Fibroblast of villous mesenchyme (primary cell): ENCODE measurements at places on chromosomes 3 and 15.

GRCh38 chr3:120659285-120659684 is 22.8 kb downstream of the HGD start:
- no peak for DNase-seq

- no peak for DNase-seq
Observed at GRCh38 chr3:13459605-13460340, 20.3 kb upstream of the HDAC11 start.

DNA sequence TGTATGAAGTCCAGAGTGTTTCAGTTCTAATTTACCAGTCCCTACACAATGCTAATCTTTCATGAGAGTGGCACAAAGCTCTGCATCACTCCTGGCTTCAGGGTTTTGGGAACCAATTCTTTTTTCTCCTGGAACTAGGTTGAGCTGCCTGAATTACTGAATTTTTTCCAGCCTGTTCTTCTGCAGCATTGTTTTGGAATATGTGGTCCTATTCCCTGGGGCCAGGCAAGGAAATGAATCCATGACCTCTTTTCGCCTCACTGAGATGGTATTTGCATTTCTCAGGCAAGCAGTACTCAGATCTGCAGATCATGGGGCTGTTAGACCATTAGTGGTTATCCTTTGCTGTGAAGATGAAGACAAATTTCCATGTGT is 25.6 kb upstream of the GPR171 start:
- DNase-seq: peak; percentile 69

DNA sequence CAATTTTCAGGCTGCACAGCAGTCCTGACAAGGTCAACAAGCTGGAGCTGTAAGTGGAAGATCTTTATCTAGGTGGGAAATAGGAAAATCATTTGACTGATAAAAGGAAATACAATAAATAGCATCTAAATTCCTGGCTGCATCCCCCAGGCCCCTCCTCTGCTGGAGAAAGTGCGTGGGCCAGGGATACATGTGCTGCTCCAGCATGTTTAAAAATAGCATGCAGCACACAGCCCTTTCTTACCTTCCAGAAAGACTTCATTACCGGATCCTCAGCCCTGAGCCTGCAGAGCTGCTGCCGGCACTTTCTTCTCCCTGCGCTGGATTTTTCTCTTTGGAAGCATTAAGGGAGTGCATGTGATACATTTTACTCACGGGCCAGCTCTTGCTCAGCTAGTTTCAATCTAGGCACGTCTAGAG is 77.3 kb downstream of the HMG20A start:
- no peak for DNase-seq

GRCh38 chr15:93780073-93780472 is 451.3 kb upstream of the MCTP2 start:
- no peak for DNase-seq

DNA sequence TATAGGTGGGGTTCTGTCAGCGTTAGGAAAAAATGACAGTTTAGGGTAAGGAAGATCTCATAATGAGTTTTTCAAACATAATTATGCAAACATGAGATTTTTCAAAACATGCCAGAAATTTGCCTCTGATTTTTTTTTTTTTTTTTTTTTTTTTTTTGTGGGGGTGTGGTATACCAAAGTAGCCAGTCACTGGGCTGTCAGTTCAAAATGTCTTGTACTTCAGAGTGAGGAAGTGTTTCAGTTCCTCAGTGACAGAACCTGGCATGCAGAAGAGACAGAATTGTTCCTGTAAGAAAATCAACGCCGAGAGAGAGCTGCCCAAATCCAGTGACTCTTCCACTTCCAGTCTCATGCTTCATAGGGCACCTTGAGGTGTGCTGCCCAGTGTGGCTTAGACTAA is 9.7 kb downstream of the NCBP2 start:
- DNase-seq: no peak

GRCh38 chr3:172476347-172476746 is 28.1 kb upstream of the GHSR start:
- DNase-seq: no peak

DNA sequence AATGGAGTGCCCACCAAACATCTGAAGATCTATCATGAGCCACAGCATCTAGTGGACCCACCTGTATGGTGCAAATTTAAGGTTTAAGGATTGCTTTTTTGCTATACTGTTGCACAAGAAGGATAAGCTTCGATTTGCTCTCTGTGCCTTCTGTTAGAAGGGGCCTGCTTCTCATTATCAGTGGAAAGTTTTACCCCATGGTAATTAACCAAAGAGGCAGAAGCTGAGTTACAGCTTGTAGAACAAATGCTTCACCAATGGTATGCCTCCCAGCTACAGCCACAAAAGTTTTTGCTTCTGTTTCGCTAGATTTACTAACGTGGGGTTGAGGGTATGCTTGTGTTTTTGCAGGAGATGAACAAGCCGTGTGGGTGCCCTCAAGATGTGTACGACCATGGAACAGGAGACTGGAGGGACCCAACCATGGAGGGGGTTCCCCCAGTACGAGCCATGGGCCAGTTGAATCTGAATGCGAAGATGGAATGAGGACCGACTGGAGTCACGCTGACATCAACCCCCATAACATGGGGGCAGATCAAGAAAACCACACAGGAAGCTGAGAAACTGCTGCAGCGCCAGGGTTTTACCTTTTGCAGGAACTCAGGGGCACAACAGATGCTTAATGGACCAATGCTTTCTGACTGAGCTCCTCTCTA is 43.5 kb downstream of the ACAD9 start:
- no peak for DNase-seq

GRCh38 chr3:12856626-12857025 is 15.3 kb upstream of the RPL32 start:
- DNase-seq: no peak

- DNase-seq: no peak
Observed at GRCh38 chr3:4852780-4853748, 126.2 kb upstream of the BHLHE40 start.

DNA sequence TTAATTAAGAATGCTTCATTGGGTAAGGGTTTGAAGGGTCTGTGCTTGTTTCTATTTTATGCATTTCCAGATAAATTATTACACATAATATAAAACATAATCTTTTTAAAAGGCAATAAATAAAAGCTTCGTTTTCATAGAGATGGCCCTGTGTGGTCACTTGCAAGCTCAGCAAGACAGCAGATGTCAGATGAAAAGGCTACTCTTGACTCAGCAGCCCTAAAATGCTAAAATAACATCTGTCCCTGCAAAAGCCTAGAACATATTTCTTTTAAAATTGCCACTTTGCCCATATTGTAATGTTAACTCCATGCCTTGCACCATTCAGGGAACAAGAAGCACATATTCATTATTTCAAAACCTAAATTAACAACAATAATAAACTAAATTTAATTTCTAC is 349.4 kb downstream of the CNTN3 start:
- DNase-seq: no peak

GRCh38 chr3:55571913-55572312 is 84.8 kb upstream of the WNT5A start:
- DNase-seq: no peak
